NCI-H774 (cell line): ENCODE measurements at places on chromosomes 13 and 19.

DNA sequence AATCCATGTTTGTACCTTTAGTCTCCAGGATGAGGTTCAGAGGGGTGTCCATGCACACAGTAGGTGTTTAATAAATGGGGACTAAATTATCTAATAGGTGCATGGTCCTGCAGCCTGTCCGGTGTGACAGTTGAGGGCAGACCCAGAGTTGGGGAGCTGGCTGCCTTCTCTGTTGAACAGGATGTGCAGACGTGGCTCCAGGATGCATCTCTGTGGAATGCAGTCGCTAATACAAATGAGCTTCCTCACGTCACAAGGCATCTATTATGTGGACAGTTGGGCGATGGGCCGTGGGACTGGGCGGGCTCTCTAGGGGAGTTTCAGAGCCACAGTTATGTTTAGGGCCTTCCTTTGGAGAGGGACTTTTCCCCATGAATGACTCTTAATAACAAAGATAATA lies 71.0 kb downstream of the SIPA1L3 start:
- no peak for DNase-seq

DNA sequence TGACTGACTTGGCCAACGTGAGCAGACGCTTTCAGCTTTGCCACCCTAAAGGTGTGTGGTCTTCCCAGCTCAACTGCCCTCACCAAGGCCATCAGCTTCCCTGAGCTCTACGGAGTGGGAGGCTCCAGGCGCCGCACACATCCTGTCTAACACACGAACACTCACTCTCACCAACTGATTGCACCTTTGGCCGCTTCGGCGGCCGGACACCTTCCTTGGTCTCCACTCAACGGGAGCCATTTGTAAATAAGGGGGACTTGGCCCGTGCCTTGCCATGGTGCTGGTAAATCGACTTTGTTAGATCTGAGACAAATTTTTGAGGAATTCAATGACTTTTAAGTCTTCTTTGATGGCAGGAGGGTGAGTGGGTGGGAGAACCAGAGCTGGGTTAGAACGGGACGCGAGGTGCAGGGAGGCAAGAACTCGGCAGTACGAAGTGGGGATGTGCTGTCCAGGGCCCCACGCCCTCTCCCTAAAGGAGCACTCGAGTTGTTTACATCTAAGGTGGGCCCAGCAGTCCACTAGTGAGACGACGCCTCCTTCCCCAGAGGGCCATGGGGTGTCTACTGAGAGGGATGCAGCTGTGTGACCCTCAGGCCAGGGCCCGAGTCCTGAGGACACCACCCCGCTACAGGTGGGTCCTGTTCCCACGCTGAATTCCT lies 4.4 kb downstream of the C13orf46 start:
- no peak for DNase-seq

DNA sequence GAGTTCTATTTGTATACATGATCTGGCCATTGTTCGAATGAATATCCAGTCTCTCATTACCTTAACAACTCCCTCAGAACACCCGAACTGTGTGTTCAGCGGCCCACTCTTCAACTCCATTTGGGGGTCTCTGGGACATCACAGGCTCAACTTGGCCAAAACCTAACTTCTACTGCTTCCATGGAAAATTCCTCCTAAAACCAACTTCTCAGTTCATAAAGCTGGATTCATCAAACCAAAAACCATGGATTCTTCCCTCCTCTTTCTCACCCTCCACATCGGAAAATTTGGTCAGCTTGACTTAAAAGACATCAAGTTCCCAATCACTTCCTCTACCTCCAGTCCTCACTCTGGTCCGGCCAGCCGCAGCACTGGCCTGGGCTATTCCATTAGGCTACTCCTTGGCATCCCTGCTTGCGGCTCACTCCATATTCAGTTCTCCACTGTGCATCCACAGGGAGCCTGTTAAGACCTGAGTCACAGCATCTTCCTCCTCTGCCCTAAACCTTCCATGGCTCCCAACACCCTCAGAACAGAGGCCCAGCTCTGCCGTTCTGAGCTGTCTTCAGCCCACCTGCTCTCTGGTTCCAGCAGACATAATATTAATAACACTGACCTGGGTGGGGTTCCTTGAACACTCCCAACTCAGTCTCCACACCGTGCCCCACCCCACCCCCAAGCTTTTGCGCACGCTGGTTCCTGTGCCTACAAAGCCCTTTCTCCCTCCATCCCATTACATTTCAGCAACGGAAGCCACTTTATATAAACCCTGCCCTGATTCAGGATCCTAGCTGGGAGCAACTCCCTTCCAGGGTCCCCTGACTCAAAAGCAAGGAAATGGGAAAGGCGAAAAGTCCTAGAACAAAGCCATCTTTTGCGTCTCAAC lies 1.1 kb downstream of the ZNF792 start:
- DNase-seq = no peak

- DNase-seq = no peak
These were observed 65.0 kb upstream of the GTF2F2 start for GRCh38 chr13:45055198-45055901.

- no peak for DNase-seq
These were observed 2.9 kb upstream of the FTL start for GRCh38 chr19:48962029-48962848.

DNA sequence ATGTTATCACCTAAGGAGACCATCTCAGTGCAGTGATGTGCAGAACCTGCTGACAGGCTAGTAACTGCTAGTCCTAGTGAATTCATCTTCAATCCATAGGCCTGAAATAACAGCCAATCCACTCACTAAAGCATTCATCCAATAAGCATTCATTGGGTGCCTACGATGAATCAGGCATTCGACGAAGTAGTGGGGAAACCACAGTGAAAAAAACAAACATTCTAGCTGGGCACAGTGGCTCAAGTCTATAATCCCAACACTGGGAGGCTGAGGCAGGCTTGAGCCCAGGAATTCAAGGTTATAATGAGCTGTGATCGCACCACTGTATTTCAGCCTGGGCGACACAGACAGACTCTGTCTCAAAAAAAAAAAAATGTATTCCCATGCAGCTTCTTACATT lies 135.6 kb downstream of the RNF17 start:
- DNase-seq = no peak

GRCh38 chr19:2330632-2331284 lies 2.3 kb downstream of the SPPL2B start:
- peak; percentile 17 for DNase-seq

GRCh38 chr13:97344265-97345175 lies 89.4 kb upstream of the RAP2A start:
- peak; percentile 32 for DNase-seq

DNA sequence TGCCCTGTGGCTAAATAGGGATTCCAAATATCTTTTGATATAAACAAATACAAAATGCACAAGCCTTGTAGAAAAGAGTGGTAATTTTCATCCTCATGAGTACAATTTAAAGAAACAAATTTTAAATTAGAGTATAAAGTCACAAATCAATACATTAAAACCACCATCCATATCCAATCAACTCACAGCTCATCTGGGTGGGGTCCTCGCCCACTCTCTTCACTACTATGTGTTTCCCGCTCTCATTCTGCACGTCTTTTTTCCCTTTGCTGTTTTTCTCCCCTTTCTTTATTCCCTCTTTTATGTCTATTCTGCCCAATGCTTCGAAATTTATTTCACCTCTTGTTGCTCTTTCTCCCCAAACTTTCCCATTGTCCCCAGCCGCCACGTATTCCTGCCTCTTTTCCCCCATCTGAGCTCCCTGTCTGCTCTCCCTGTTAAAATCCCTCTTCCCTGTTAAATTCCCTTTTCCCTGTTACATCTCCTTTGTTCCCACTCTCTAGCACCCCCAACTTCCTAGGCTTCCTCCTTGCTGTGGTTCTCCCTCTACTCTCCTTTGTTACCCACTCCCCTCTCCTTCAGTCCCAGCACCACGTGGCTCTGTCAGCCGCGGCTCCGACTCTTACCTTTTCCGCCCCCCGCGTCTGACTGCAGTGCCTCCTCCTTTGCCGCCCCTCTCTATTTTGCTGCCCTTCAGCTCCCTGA lies 1.3 kb downstream of the ZNF616 start:
- peak; percentile 13 for DNase-seq

DNA sequence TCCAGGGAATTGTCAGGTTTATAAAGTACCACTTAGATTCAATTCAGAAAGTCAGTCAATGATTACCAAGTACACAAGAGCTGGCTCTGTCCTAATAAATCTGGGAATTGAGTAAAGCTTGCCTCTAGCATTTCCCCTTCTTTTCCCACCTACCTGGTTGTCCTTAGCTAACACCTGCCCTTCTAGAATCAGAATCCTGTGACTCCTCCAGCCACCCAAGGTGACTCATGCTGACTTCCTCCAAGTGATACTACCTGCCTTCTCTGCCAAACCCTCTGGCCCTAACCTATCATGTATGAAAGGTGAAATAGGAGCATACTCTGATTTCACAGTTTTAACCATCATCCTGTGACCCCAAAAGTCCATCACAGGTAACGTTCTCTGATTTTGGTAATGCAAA lies 151.2 kb downstream of the DIAPH3 start:
- DNase-seq = no peak

GRCh38 chr13:20825477-20825875 lies 51.7 kb upstream of the EEF1AKMT1 start:
- DNase-seq = no peak

DNA sequence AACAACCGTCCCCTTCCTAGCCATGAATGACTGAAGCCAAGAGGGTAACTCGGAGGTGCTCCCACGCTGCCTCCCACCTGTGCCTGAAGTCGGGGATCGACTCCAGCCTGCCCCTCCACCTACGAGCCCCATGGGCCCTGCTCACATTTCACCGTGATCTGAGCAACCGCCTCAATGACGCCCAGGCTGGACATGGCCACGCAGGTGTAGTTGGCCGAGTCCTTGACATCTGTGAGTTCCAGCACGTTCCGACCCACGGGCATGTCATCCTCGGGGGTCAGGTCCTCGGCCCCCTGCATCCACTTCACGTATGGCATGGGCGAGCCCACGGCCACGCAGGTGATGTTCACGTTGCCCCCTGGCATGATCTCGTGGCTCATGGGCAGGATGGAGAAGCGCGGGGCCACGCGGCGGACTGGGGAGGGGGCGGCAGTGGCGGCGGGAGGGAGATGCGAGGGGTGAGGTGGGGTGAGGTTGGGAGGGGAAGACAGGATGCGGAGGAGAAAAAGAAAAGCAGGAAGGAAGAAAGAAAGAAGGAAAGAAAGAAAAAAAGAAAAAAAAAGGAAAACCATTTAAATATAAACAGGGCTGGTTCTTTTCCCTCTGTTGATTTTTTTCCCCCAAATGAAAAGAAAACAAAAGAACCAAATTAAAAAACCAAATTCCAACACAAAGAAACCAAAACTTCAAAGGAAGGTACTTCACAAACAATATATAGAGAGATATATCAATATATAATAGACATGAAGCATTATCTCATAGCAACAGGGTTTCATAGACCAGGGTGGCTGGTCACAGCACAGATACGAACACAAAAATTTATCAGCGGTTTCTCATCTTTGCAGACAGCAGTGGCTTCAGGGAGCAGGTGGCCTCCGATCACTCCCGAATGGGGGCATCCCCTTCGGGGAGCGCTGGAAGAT lies 94.7 kb downstream of the PTPRS start:
- DNase-seq = no peak

- DNase-seq = no peak
These were observed 40.1 kb downstream of the ZC3H13 start for GRCh38 chr13:46012404-46012803.

DNA sequence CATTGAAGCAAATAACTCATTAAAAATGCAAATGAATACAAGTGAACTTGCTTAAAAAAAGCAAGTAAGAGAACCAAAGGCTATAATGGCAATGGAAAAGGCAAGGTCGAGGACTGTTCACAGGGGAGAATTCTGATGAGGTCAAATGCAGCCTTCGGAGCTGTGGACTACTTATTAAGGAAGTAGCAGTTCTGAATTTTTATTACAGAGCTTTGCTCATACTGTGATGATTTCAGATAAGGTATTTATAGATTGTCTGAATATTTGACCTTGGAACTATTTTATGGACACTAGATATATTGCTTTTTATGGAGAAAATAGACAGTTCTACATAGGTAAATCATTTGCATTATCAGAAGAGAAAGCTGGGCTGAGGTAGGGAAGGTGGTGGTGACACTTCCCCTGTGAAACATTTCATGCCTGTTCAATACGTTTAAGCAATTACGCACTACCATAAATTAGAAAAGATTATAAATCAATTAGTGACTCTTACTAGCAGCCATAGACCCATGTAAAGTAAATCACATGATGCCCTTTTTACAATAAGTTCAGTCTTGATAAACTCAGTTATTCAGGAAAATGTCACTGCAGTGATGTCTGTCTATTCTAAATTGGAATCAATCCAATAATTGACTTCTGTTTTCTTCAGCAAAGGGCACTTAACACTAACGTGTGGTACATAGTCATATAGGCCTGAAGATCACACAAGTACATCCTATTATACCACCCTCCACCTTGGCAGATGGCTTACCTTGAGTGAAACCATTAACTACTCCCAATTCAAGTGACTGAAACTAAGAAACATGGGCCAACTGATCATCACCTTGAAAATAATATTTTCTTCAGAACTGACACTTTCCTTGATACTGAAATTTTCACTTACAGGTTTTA lies 260.0 kb downstream of the KLF12 start:
- DNase-seq = no peak

- DNase-seq = no peak
These were observed 71.1 kb downstream of the CBY2 start for GRCh38 chr13:45773236-45773635.

- DNase-seq = no peak
These were observed 12.8 kb downstream of the DCUN1D2 start for GRCh38 chr13:113477724-113478123.

- DNase-seq = no peak
These were observed 3.6 kb downstream of the KCNK6 start for GRCh38 chr19:38323291-38323690.
